Stimulated activated CD8-positive, alpha-beta memory T cell treated with anti-CD3 and anti-CD28 coated beads, Interleukin-12 subunit alpha, Interleukin-12 subunit beta, amount 100 ng/mL, for 1 hour (primary cell): ENCODE measurements at places on chromosomes 1 and 21.

GRCh38 chr1:115813727-115814126, 27.2 kb downstream of the NHLH2 start:
- DNase-seq = no peak

DNA sequence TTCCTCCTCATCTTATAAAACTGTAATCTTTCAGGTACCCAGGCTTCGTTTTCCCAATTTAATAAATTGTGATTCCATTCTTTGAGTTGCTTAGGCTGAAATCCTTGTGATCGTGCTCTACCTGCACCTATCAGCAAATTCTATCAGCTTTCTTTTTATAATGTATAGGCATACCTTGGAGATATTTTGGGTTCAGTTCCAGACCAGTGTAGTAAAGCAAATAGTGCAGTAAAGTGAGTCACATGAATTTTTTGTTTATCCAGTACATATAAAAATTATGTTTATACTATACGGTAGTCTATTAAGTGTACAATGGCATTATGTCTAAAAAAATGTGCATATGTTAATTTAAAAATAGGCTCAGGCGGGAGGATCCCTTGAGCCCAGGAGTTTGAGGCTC, 5.5 kb downstream of the SWT1 start:
- DNase-seq = no peak

DNA sequence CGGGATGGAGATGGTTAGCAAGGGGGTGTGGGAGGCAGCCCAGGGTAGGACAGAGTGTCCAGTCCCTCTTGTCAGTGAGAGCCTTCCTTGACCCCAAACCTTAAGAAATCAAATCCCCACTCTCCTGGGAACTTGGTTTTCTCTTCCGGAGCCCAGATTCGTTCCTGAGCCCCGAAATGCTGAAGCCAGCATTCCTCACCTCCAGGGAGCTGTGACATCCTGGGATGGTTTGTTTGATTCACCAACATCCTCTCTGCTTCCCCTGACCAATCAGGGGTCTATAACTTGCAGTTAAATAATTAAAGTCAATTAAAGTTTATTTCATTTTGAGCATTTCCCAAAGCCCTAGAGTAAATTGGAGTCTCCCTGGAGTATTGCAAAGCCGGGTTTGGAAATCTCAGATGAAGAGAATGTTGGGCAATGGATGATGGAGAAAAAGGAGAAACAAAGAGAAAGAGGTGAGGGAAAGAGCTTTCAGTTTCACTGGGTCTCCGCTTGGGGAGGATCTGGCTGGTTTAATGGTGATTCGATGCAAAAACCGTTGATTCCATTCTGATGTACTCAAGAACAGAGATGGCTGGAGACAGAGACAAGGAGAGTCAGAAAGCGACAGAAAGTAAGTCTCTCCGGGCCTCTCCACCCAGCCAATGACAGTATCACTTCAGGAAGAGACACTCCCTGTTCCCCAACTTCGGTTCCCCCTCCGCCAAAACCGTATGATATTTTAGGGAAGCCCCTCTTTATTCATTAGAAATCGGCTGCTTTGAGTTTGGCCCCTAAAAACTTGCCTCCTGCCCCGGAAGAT, 12.8 kb upstream of the ALX3 start:
- no peak for DNase-seq

DNA sequence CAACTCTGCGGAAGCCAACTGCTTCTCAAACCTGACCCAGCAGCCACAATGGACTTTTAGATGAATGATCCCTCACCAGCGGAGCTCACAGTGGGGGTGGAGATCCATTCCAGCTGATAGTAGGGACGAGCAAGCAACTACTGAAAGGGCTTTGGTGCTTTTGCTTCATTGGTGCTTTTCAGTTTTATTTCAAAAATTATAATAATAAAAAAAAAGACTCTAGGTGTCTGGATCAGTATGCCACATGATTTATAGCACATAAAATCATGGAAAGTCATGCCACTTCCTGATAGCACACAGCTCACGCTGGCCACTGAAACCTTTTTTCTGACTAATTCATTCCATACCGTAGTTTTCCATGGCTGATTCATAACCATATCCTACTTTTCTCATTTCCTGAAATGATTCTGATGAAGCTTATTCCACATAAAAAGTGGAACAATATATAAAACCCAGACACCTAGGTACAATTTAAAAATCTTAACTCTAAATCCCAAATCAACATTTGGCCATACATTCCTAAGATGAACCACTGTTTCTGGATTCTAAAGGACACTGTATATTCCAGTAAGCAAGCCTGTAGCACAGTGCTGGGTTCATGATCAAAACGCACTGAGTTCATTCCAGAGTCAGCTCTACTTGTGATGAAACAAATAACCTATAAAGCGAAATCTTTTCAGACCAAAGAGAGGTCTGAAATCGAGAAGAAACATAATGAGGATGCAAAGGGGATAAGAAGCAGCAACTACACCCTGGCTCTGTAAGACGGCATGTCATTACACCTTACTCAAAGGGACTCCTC, 41.3 kb upstream of the KCNE1 start:
- DNase-seq = no peak

DNA sequence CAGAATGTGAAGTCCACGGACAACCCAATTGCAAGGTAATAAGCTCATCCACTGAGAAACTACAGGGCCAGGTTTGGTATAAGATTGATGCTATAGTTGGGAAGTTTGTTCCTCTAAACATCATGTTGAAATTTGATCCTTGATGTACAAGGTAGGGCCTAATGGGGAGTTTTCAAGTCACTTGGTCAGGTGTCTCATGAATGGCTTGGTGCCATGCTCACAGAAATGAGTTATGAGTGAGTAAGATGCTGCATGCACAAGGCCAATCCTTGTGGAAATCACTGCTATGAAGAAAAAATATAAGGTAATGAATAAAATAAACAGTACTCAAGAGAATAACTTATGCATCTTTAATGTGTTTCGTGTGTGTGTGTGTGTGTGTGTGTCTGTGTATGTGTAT, 1891.2 kb downstream of the NCAM2 start:
- DNase-seq = no peak

- no peak for DNase-seq
Observed at GRCh38 chr1:53366901-53367502, 39.1 kb upstream of the LRP8 start.

GRCh38 chr21:15462092-15462491, 267.7 kb upstream of the USP25 start:
- no peak for DNase-seq

GRCh38 chr1:94591823-94592570, 50.4 kb upstream of the F3 start:
- no peak for DNase-seq

DNA sequence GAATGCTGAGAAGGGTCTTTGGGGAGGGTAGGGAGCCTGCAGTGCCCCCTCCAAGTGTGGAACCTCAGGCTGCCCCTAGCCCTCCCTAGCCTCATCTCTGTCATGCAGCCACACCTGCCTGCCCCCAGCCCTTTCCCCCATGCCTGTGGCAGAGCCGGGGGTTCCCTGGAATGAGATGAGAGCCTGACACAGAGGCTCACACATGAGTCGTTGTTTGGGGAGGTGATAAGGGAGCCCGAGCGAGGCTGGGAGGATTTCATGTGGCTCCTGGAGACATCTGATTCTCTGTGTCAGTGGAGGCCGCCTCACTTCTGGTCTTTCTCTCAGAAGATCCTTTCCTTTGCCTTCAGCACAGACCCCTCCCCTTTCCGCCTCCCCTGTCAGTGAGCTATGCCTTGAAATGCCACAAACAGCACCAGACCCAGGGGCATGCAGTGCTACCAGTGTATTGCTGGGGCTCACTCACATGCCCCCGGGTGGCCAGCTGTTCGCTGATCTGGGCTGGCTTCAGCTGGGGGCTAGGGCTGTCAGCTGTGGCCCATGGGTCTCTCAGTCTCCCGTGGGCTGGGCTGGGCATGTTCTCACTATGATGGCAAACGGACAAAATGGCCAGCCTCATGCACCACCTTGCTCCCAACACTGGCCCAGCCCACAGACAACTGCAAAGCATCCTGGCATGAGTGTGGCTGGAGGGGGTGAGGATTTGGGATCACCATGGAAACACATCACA, 102.6 kb downstream of the AJAP1 start:
- no peak for DNase-seq

- DNase-seq = no peak
Observed at GRCh38 chr21:36204980-36205379, 48.4 kb downstream of the DOP1B start.

DNA sequence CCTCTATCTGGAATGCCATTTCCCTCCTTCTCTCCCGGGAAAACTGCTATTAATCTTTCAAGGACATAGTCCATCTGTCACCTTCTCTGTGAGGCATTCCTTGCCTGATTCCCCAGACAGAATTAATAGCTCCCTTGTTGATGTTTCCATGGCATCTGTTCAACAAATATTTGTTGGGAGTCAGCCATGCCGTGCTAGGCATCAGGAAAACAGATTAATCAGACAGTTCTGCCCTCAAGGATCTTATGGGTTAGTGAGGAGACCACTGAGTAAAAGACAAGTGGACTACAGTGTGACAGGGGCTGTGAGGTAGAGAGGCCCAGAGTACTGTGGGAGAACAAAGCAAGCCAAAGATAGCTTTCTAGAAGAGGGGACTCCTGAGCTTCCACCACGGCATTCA, 11.4 kb upstream of the MAGOH start:
- DNase-seq = no peak

DNA sequence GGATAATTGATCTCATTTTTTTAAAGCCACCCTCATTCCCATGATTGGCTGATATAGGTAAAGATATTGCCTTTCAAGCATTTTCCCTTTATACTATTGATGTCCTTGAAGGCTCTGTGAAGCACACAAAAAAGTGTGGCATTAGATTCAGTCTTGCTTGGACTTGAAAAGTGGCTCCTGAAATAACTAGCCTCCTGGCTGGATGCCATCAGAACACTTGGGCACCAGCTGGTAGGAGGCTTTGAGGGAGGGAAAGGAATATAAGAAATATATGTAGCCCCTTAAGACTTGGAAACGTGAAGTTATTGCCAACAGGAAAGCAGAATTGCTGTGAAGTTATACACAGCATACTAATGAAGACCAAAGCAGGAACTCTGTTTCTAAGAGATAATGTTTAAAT, 14.1 kb downstream of the MTR start:
- no peak for DNase-seq

GRCh38 chr1:233386336-233386735, 58.8 kb downstream of the MAP3K21 start:
- DNase-seq = no peak

- no peak for DNase-seq
Observed at GRCh38 chr1:19229229-19229628, 19.2 kb upstream of the UBR4 start.

- no peak for DNase-seq
Observed at GRCh38 chr1:5616366-5617178, 375.7 kb downstream of the NPHP4 start.

DNA sequence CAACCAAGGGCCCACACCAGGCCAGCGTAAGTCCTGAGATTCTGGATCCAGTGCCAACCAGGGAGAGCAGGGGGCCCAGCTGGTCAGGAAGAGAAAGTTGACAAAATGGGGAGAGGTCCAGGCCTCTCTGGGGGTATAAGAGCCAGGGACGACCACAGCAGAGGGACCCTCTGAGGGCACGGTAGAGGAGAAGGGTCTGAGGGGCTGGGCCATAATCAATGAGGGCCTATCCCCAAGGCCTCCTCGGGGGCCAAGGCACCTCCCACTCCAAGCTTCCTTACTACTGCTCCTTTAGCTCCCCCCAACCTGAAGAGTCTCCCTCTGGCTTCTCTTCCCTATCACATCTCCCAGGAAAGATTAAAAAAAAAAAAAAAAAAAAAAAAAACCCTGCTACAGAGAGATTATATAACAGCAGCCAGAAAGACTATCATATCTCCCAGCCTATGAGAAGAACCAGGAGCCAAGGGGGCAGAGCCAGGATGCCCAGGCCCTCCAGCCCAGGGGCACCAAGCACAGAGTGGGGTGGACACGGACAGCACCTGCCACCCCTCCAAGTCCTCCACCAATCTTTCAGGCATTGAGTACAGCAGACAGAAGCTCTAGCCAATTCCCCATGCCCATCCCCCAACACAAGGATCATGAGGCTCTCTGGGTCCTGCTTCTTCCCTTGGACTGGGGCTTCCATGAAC, 2.7 kb downstream of the MEF2D start:
- no peak for DNase-seq

DNA sequence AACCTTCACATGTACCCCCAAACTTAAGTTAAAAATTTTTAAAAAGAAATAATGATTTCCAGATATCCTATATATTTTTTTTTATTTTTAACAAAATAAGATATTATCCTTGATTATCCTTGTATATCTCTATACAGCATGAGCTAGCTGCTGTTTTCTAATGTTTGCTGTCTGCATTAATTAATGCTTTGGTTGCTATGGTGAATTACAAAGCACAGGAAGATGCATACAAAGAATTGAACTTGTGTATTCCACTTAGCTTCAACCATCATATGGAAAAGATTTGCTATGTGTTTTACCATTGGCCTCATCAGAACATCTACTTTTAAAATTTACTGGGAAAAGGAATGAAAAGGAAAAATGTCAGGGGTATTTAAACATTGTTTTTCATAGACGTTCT, 35.4 kb downstream of the VPS45 start:
- no peak for DNase-seq

DNA sequence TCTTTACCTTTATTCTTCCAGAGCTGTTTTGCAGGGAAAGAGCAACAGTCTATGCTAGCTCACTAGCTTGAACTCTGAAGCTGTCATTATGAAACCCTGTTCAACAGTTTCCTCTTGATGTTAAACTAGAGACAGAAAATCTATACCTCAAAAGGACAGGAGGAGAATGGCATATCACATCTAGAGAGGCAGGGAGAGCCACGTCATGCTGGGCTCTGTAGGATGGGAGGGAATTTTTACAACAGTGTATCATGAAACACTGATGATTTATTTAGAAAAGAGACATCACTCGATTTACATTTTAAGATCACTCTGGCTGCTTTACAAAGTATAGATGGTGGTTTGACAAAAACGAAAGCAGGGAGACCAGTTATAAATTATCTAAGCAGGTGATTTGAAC, 224.9 kb upstream of the COA6 start:
- DNase-seq = no peak

DNA sequence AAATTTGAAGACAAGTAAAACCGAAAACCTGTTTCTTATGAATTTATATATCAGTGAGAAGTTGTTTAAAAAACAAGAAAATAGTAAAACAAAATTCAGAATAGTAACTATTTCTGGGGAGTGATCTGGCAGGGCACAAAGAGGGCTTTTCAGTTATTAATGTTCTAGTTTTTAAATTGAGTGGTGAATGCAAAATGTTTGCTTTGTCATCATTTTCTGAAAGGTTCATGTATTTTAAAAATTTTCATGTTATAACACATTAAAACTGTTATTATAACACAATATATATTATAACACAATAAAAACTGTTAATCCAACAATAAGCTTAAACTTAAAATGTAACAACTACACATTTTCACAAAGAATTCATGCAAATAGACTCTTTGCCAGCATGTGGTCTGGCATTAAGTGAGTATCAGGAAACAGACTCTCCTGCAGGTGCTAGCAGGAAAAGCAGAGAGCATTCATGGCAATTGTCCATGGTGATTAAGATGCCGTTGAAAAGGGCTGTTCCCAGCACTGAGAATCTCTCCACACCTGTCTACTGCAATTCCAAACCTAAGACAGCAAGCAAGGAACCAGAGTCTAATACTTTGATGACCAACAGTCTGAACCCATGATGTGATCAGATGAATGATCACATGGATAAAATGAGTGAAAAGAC, 204.9 kb downstream of the TBX15 start:
- DNase-seq = no peak

- DNase-seq = no peak
Observed at GRCh38 chr1:10598389-10598702, 123.6 kb downstream of the PEX14 start.
